Stromal cell of bone marrow (primary cell): ENCODE measurements at places on chromosomes 3 and 15.

DNA sequence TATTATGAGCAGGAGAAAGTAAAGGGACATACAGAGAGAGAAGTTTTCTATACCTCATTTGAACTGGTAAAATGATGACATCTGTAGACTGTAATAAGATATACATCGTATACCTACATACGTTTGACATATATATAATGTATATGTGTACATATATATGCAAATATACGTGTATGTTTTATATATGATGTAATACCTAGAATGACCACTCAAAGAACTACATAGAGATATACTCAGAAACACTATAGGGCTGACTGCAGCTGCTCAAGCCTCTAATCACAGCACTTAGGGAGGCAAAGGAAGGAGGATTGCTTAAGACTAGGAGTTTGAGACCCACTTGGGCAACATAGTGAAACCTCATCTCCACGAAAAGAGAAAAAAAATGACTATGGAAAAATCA, 48.5 kb upstream of the MCTP2 start:
- DNase-seq = no peak

GRCh38 chr3:121269389-121269788, 276.4 kb downstream of the POLQ start:
- DNase-seq = no peak

- peak; percentile 54 for DNase-seq
Observed at GRCh38 chr15:93523481-93523880, 434.5 kb upstream of the RGMA start.

- no peak for DNase-seq
Observed at GRCh38 chr15:51634591-51635198, 12.1 kb upstream of the DMXL2 start.

GRCh38 chr3:74066456-74066855, 441.7 kb upstream of the PDZRN3 start:
- DNase-seq = no peak

DNA sequence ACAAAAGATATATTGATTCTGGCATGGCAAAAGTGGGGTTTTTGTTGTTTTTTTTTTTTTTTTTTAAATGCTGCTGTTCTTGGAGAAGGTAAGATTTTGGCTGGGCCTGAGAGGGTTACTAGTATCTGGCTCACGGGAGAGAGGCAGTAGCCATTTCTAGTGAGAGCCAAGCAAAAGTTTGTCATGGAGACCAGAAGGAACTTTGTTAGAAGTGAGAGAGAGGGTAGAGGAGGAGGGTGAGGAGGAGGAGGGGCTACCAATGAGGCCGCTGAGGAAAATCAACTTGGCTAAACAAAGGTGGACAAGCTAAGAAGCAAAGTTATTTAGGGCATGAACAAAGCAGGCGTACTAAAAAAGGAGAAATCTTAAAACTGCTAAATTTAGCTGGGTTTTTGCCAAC, 48.9 kb upstream of the STRIT1 start:
- DNase-seq = no peak

- DNase-seq = no peak
Observed at GRCh38 chr3:149332771-149333170, 665 bp downstream of the TM4SF18 start.

- DNase-seq = no peak
Observed at GRCh38 chr15:93071469-93071936, 17.5 kb downstream of the RGMA start.

DNA sequence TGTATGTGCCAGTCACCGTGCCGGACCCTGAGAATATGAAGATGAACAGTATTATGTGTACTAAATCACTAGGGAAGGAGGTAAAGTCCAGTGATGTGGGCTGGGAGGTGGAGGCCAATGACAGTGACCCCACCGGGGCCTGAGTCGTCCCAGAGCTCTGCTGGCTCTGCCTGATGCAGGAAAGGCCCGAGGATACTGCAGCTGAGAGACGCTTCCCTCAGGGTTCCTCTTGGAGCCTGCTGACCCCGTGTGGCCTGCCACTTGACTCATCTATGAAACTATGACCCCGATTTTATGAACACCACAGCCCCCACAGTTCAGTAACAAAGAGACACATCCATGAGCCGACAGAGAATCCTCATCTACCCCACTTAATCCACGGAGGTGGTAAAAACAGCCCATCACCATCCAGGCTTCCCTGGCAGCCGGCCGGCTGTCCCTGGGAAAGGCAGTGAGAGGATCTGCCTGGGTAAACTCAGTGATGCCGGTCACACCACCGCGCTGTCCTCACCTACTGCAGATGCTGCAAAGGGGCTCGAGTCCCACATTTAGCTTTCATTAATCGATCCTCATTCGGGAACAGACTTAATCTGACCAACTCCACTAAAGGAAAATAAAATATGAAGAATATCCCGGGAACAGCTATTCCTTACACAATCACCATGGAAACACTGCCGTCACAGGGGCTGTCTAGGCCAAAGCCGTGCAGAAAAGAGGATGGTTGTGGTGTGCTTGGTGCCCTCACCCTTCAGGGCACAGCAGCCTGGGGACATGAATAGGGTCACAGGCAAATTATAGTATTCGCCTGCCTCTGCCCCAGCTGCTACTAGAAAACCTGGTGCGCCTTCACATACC, 82.9 kb downstream of the ARRDC4 start:
- DNase-seq = no peak

- peak; percentile 59 for DNase-seq
Observed at GRCh38 chr3:110526777-110527727, 544.6 kb upstream of the NECTIN3 start.
